CD8-positive, alpha-beta memory T cell (primary cell): ENCODE measurements at places on chromosomes 12 and 14.

DNA sequence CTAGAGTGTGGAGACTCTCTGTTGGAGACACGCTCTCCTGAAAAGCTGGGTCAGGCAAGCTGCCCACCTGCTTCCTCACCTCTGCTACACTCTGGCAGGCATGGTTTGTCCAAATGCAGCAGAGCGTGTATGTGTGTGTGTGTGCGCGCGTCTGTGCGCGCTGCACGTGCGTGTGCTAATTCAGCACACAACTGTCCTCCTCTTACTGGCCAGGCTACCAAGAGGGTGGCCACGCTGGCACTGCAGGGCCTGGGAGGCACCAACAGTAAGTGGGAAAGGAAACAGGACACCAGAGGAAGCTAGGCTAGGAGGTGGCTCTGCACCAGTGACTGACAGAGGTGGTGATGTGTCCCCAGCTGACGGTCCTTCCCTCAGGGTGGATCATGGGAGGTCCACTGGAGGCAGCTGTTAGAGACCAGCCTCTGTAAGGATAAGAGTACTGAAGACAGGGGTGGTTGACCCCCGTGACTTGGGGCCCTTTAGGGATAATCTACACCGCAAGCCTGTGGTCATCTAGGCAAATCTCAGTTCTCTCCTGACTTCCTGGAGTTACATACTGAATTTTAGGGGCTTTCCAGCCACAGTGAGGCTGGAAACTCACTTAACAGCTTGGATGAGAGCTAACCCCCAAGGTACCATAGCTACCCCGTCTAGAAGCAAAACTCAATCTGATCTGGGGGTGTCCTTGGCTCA lies 15.6 kb upstream of the TFCP2 start:
- DNase-seq, result no peak

- no peak for DNase-seq
These were observed 16.8 kb downstream of the ATP5MC2 start for GRCh38 chr12:53659011-53659551.

- no peak for DNase-seq
These were observed 28.7 kb downstream of the MLXIP start for GRCh38 chr12:122107261-122107660.

DNA sequence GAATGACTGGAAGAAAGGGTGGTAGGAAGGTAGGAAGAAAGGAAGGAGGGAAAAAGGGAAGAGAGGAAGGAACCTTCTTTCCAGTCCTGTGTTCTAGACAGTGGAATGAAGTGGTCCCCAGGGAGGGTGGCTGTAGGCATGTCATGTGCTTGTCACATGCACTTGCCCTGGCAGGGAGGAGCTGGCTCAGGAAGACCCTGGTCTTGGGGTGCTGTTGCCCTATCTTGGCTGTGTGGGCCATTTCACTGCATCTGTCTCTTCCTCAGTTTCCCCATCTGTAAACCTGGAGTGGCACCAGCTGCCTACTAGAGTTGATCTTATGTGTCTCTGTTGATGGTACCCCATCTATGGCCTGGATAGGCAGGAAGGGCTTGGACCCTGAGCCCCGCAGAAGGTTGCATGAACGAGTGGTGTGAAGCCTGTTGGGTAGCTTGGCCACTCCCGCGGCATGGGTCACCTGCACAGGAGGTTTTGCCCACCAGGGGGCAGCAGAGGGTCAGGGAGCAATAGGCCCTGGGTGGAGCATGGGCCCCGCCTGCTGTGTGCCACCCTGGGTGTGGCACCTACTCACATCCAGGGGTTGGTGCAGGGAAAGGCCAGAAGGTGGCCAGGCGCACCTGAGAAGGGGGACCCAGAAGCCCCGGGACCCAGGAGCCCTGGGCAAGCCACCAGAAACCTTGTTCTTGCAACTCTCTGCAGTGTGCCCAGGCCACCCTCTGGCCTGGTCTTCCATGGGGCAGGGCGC lies 25.1 kb downstream of the MEG3 start:
- peak; percentile 64 for DNase-seq

GRCh38 chr12:69173368-69173767 lies 66.0 kb upstream of the CPSF6 start:
- no peak for DNase-seq

DNA sequence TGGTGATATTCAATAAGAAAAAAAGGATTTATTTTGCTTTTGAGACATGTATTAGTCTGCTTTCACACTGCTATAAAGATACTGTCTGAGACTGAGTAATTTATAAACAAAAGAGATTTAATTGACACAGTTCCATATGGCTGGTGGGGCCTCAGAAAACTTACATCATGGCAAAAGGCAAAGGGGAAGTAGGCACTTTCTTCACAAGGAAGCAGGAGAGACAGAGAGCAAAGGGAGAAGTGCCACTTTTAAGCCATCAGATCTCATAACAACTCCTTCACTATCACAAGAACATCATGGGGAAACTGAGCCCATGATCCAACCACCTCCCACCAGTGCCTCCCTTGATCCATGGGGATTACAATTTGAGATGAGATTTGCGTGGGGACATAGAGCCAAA lies 43.9 kb downstream of the BHLHE41 start:
- no peak for DNase-seq

DNA sequence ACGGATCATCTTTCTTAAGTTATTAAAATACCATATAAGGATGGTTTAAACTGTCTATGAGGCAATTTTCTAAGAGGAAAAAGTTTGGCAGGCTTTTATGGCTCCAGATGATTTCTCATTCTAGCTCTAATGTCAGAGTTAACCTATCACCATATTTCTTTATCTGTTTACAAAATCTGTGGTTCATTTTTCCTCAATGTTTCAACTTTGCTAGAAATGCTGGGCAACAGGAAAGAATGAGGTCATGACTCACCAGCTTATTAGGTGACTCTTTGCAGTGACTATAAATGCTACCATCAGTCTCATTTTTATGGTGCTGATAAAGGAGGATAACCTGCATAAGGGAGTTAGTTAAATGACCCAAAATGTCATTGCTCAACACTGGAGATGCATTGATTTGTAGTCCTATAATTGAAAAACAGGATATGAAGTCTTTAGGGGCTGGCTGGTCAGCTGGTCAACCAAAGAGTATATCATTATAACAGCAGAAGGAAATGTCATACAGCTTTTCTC lies 45.3 kb upstream of the RAP1B start:
- no peak for DNase-seq

GRCh38 chr12:68414988-68415387 lies 82.8 kb upstream of the MDM1 start:
- no peak for DNase-seq

DNA sequence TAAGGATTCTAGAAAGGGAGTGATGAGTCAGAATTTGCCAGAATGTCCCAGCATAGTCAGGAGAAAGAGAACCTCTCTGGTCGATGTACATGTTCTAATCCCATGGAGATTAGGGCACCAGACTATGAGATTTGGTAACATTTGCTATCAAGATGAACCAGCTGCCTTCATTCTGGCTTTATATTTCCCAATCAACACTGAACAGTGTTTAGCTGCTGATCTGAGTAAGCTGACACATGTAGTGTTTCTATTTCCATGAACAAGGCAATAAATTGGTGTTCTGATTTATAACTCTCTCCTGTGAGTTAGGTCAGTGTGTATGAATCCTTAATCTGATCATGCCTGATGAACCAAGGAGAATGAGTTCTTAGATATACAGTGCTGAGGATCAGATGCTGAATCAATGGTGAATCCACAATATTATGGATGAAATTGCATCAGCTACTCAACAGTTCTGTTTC lies 158.0 kb upstream of the AMIGO2 start:
- no peak for DNase-seq

DNA sequence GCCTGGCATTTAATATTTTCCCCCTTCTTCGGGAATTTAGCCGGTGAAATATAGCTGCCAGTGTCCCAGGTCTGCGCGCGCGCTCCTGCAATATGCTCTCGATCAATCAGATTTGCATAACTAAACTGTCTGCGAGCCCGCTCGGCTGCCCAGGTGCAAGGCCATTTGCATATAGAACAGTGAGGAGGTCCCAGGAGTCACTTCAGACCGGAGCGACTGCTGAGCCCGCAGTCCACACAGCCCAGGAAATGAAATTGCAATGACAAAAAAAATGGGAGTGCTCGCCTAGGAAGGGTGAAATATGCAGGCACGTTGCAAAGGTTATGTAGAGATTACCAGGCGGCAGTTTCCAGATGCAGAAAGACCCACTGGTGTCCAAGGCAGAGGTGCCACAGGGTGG lies 228.5 kb downstream of the VRK1 start:
- no peak for DNase-seq

- no peak for DNase-seq
These were observed 40.4 kb downstream of the TMCC3 start for GRCh38 chr12:94609917-94610443.

GRCh38 chr12:13230500-13230899 lies 34.0 kb downstream of the EMP1 start:
- DNase-seq, result no peak

DNA sequence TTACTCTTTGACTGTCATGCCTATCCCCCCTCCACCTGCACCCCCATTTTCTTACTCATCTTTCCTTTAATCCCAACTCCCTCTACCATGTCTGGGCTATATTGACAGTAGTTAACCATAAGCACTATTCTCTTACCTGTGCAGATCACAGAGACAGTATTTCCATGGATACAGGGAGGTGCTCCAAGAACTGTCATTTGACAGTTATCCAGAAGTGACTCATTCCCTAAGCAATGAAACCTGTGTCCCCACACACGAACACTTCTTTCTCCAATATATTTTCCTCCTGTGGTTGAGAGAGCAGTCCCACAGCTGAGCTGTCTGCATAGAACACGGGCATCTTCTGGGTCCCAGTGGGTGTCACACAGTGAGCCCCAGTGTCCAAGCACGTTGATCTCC lies 68.8 kb downstream of the CD163L1 start:
- DNase-seq, result no peak

GRCh38 chr14:85453401-85454225 lies 76.3 kb upstream of the FLRT2 start:
- no peak for DNase-seq

GRCh38 chr14:74936151-74936550 lies 13.1 kb upstream of the RPS6KL1 start:
- no peak for DNase-seq

- no peak for DNase-seq
These were observed 64.7 kb downstream of the CLMN start for GRCh38 chr14:95255013-95255412.

GRCh38 chr14:94466706-94467370 lies 9.2 kb downstream of the SERPINA9 start:
- no peak for DNase-seq

GRCh38 chr12:125262851-125263250 lies 197.6 kb downstream of the AACS start:
- DNase-seq, result no peak

DNA sequence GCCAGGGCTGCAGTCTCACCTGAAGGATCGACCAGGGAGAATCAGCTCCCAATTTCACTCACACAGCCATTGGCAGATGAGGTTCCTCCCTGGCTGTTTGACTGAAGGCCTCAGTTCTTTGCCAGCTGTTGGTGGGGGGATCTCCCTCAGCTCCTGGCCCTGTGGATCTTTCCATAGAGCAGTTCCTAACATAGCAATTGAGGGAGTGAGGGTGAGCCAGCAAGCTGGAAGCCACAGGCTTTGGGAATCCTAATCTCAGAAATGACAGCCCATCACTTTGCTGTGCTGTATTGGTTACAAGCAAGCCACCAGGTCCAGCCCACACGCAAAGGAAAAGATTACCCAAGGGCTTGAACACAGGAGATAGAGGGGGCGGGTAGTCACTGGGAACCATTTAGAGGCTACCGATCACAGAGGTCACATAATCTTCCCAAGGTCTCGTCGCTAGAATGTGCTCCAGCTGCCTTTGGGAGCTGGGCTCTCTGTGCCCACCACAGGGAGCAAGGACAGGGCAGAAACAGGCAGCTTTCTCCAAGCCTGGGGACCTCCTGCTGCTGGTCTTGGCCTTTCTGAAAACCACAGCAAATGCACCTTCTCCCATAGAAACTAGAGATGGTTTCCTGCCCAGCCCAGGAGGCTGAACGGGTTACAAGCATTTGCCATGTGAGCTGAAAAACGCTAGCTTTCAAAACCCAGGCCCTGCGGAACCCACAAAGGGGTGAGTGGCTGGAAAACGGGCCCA lies 4.6 kb upstream of the OTUB2 start:
- DNase-seq, result no peak

DNA sequence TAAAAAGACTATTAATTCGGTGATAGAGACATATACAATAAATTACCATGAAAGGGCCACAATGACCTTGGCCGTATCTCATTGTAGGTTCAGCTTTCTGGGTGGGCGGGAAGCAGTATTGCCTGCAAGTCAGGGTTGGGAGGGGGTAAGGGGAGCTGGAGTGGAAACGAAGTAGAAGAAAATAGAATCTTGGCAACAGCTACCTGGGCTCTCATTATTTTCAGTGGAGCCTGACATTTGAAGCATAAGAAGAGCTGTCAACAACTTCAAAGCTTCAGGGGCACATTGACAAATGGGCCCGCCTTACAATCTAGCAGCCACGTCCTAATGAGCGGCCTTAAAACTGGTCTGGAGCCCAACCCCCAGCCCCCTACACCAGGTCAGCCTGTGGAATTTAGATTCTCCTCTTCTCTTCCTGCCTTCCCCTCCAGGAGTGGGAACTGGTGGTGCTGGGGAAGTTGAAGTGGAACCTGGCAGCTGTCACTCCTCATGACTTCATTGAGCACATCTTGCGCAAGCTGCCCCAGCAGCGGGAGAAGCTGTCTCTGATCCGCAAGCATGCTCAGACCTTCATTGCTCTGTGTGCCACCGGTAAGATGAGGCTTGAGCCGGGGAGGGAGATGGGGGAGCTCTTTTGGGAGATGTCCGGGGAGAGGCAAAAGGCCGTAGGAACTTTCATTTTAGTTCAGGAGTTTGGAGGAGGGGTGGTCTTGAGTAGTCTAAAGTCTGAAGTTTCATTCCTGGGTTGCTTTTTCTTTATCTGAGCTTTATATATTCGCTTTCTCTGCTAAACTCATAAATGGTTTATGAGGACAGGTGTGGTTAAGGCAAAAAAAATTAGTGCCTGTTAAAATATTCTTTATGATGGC lies 5.0 kb downstream of the CCND2 start:
- no peak for DNase-seq

GRCh38 chr12:46100551-46101484 lies 110.4 kb upstream of the SCAF11 start:
- no peak for DNase-seq

- DNase-seq, result no peak
These were observed 64.9 kb upstream of the STRN3 start for GRCh38 chr14:31090883-31091764.

DNA sequence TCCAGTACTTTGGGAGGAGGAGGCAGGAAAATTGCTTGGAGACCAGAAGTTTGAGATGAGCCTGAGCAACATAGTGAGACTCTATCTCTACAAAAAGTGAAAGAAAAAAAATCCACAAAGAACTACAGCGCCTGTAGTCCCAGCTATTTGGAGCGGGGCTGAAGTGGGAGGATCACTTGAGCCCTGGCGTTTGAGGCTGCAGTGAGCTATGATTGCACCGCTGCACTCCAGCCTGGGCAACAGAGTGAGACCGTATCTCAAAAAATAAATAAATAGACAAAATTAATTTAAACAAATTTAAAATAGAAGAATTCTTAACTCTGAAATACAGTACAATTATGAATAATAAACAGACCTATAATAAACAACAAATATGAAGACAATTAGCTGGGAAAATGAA lies 40.9 kb downstream of the ATL1 start:
- no peak for DNase-seq
